ENCODE measurements at places on chromosomes 4 and X. TPM values are rescaled to one million over a fixed set of nuclear protein-coding genes. Genes with fewer than 3 reads are reported as not detected.

The ARMCX1 gene
- 18.3 TPM for total RNA-seq

GRCh38 chr4:152997288-152997687 lies 61.2 kb downstream of the FHDC1 start:
- no peak for DNase-seq

DNA sequence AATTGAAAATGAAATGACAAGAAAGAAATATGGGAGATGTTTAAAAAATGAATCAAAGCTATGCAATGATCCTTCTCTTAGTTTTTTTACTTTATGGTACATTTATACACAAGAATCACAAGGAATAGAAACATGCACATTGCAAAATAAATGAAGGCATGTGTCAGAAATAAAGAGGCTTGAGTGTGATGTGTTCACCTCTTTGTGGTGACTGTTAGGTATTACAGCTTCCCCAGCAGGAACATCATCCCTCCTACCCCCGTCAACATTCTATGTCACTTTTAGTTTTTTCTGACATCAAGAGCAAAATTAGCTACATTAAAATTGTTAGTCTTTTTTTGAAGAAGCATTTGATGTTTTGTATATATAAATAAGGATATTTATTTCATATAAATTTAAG lies 214.8 kb downstream of the SLC4A4 start:
- DNase-seq, result no peak

GRCh38 chr4:158958489-158959270 lies 144.2 kb upstream of the RAPGEF2 start:
- DNase-seq, result no peak

The CENPVL2 gene
- total RNA-seq, result 0.96 TPM

DNA sequence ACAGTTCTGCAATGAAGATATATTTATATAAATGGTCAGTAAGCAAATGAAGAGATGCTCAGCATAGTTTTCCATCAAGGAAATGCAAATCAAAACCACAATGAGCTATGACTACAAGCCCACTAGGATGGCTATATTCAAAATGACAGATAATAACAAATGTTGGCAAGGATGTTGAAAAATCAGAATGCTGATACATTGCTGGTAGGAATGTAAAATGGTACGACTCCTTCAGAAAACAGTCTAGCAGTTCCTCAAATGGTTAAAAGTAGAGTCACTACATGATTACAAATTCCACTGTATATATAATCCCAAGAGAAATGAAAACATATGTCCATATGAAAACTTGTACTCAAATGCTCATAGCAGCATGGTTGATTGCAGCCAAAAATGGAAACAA lies 425.0 kb upstream of the ATOH1 start:
- no peak for DNase-seq

- DNase-seq, result peak; percentile 80
Measured at GRCh38 chrX:17405225-17405969, 30.4 kb downstream of the NHS start.

- DNase-seq, result no peak
Measured at GRCh38 chrX:40172401-40173142, 74.8 kb upstream of the BCOR start.

The SPP1 gene
- 160 TPM for total RNA-seq

The MAGEC2 gene
- not detected for total RNA-seq

DNA sequence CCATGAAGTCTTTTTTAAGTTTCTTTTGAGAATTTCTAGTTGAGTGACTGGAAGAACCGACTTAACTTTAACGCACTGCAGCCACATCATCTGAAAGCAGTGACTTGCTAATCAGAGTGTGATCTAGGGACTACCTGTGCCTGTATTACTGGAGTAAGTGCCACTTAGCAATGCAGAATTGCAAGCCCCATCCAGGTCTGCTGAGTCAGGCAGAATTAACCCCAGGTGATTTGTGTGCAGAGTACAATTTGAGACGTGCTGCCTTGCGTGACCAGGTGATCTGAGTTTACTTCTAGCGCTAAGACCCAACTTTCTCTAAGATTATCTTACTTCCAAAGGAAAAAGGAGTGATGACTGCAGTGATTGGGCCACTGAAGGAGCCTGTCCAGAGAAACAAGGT lies 85.3 kb downstream of the CLCN4 start:
- DNase-seq, result no peak

- no peak for DNase-seq
Measured at GRCh38 chrX:19765628-19766027, 121.8 kb downstream of the SH3KBP1 start.

GRCh38 chr4:8538703-8539567 lies 41.3 kb upstream of the GPR78 start:
- peak; percentile 49 for DNase-seq

DNA sequence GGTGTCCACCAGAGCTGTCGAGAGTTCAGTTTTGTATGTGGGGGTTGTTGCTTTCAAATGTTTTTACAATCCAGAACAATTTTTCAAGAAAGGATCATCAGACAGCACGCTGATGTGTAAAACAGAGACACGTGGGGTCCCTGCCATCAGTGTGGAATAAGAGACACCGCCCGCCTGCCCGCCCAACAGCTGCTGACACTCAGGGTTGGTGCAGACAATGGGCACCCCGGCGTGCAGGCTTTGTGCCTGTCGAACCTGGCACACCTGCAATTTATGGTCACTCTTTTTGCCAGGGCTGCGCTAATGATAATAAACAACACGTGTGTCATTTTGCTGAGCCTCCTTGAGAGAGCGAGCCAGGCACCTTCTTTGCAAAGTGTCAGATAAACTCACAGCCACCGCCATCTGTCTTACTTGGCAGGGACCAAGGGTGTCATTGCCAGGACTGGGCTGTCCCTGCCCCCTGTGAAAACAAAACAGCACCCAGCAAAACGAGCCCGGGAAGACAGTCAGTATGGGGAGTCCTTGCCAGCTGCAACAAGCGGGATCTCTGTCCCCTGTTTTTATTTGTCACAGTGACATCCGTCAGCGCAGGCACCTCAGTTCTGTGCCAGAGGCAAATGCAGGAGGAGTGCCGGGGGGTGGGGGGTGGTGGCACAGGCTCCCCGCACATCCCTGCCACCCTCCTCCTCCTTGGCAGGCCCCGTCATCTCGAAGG lies 69.1 kb downstream of the PSAPL1 start:
- no peak for DNase-seq

The ELK1 gene
- total RNA-seq, result 39.5 TPM

DNA sequence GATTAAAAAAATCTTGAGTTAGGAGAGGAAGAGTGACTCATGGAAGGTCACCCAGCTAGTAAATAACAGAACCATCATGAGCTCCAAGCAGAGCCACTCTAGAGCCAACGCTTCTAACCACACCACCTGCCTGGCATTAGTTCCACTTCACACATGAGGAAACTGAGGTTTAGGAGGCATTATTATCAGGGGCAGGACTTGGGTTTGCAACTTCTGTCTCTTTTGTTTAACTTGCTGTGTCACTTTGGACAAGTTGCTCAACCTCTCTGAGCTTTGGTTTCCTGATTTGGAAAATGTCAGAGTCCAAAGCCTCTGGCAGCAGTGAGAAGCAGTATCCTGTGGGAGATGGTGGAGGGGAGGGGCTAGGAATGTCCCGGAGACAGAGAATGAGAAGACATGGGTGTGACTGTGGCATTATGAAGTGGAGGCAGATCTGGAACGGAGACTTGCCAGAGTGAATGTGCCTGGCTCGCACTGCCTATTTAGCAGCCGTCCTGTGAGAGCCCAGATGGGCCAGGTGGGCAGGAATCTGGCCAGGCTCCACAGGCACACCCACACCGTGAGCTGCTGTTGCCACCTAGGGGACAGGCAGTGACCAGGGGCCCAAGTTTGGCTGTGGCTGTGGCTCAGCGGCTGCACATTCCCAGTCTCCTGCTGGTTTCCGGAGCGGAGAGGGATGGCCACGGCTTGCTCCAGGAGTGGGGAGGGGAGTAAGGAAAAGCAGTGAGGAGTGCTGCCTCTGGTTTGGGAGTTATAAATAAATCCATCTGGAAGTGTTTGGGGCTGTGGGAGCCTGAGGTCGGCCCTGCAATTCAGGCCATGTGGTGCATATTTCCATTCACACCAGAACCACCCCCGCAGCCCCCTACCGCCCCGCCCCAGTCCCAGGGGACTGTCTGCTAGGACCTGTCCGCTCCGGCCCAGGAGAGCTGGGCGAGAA lies 93.4 kb downstream of the NHSL2 start:
- DNase-seq, result no peak

DNA sequence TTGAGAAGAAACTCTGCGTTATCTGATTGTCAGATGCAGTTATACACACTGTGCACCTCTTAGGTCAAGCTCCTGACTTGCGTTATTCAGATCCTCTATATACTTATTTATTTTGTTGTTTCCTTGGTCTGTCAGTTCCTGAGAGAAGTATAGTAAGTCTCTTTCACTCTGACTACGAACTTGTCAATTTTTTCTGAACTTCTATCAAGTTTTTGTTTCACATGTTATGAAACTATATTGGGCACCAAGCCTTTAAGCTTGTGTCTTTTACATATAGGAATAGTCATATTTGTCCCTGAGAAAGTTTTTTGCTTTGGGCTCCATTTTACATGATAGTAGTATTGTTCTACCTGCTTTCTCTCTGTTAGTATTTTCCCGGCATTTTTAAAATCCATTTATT lies 31.7 kb downstream of the ZNF275 start:
- no peak for DNase-seq

GRCh38 chr4:187993827-187994226 lies 1.7 kb upstream of the ZFP42 start:
- DNase-seq, result no peak

- no peak for DNase-seq
Measured at GRCh38 chrX:69237236-69237635, 72.0 kb upstream of the PJA1 start.

The GPRASP3 gene
- total RNA-seq, result 9.5 TPM

GRCh38 chr4:143356493-143356892 lies 19.8 kb downstream of the GAB1 start:
- DNase-seq, result no peak

- DNase-seq, result no peak
Measured at GRCh38 chrX:137051978-137052642, 18.3 kb upstream of the GPR101 start.

DNA sequence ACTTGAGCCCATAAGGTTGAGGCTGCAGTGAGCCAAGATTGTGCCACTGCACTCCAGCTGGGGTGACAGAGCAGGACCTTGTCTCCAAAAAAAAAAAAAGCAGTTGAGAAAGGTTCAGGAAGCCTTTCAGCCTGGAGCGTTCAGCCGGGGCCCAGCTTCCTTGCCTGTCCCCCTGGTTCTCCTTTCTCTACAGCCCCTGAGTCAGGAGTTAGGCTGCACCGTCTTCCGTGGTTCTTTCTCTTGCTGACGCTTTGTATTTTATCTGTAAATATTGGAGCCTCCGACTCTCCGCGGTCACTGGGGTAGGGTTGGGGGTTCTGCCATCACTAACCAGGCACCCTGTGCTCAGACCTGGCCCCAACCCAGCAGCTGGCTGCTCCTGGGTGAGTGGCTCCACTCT lies 13.8 kb upstream of the UVSSA start:
- DNase-seq, result no peak

The SYP gene
- total RNA-seq, result 1.0 TPM

DNA sequence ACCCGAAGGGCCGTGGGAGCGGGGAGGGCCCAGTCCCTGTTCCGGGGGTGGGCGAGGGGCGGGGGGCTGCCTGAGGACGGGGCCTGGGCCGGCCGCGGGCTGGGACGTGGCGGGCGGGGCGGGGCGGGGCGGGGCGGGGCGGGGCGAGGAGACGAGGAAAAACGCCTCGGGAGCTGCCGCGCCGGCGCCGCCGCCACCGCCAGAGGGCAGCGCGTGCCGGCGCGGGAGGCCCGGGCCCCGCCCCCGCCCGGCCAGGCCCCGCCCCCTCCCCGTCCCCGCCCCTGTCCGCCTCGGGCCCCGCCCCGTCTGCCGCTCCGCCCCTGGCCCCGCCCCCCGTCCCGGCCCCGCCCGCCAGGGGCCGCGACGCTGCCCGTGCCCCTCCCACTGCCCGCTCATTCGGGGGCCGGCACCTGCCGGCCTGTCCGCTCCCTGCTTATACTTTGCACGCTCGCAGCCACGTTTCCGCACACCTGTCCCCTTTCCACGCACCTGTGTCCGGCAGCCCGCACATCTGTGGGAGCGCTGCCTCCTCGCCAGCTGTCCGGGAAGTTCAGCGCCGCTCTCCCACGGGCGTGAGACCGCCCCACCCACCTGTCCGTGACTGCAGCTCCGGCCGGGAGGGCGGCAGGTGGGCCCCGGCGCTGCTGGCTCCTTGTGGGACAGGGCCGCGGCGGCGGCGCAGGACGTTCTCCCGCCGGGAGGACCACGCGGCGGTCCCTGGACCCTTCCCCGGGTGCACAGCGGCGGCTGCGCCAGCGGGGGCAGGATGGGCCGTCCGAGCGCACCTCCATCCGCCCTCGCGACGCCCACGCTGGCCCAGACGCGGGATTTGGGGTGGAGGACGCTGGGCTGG lies 1.7 kb upstream of the FGFRL1 start:
- no peak for DNase-seq

The CTAG1B gene
- not detected for total RNA-seq

The RPS3A gene
- total RNA-seq, result 4,820 TPM

- DNase-seq, result no peak
Measured at GRCh38 chr4:111204797-111205196, 581.9 kb upstream of the PITX2 start.

The POF1B gene
- total RNA-seq, result not detected

The APBB2 gene
- 52.7 TPM for total RNA-seq

- no peak for DNase-seq
Measured at GRCh38 chr4:179563741-179564140, 2121.5 kb upstream of the AGA start.

- no peak for DNase-seq
Measured at GRCh38 chr4:38509551-38509950, 154.4 kb upstream of the KLF3 start.

DNA sequence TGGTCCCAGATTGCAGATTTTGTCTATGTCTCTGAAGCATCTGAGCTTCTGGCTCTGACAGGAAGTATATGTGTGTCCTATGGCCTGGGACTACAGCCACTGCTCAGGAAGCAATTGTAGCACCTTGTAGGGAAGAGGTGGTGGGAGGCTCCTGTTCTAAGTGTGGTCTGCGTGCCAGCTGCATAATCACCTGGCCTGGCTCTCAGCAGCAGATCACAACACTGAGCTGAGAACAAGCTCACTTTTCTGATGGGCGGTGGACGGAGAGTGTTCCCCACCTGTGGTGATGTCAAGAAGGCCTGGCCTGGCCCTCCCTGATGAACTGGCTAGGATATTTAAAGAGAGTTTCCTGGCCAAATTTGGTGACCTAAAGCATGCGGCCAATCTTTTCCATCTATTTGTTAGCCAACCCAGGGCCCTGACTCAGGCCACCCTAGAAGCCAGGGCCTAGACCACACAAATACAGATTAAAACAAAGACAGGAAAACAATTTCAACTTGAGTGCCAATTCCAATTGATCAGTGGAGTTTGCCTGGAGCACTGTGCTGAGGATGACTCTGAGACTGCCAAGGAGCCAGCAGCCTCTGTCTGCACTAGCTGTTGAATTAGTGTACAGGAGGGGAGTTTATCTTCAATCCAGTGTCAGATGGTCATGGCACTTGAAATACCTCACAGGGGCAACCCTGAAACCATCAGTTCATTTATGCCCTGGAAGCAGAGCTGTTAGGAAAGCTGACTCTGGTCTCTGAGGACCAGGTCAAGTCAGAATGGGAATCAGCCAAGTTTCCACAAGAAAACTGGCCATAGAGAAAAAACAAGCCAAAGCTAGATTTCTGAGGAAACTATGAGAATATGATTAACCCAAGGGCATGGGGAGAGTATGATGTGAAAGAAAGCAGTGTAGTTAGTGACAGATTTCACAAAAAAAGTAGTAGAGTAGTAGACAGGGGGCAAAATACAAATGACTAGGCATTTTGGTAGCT lies 47.4 kb downstream of the PRDM5 start:
- no peak for DNase-seq

Data from kidney epithelial cell (primary cell).